ENCODE measurements at places on chromosomes 2 and 18. TPM values are rescaled to one million over a fixed set of nuclear protein-coding genes. Genes with fewer than 3 reads are reported as not detected.

- DNase-seq: no peak
- no peaks in the 10 kb centered on the region for H3K36me3 ChIP-seq
- no peak overlapping the region for H3K4me3 ChIP-seq
- H3K27ac ChIP-seq: no peak overlapping the region
- H3K4me1 ChIP-seq: no peaks in the 10 kb centered on the region
These were observed 43.5 kb downstream of the DOK6 start for GRCh38 chr18:69444221-69444620.

DNA sequence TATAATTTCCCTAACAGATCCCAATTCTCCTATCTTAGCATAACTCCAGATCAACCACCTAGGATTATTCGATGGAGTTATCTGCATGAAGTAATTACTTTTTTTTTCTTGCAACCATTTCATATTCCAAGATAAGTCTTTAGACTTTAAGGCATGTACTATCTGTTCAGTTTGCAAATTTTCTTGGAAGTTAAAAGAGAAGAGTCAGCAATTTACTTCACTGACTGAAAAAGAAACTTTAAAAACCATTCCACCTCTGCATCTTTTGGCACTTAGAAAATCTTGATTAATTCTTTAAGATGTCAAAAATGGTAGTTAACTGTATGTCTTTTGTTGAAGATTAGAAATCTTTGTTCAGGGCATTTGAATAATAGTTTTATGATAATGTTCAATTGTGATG is 830.5 kb upstream of the KLHL29 start:
- no peak overlapping the region for H3K4me3 ChIP-seq
- no peak for DNase-seq
- H3K36me3 ChIP-seq: no peaks in the 10 kb centered on the region
- no peaks in the 10 kb centered on the region for H3K27me3 ChIP-seq

DNA sequence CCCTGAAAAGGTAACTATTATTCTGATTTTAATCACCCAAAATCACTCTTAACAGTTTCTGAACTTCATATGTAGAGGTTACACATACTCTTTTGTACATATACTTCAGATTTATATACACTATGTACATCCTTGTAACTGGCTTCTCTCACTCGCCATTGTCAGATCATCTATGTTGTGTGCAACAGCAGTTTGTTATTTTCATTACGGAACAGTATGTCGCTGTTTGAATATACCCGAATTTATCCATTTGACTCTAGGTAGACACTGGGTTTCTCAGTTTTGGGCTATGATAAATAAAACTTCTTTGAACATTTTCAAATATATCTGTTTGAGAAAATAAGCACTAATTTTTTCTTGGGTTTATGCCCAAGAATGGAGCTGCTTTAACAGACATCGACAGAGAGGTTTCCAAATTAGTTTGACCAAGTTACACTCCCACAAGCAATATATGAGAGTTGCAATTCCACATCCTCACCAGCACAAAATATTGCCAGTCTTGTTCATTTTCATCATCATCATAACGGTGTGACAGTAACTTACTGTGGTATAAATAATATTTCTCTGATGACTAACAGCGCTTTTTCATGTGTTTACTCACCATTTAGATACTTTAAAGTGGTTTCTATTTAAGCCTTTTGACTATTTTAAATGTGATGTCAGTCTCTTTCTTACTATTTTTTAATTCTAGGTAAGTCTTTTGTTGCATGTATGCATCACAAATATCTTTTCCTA is 80.9 kb downstream of the SMC6 start:
- no peak overlapping the region for H3K4me3 ChIP-seq
- H3K27me3 ChIP-seq: no peaks in the 10 kb centered on the region
- no peak for DNase-seq
- peaks cover 24% of the 10 kb centered on the region for H3K36me3 ChIP-seq
- H3K27ac ChIP-seq: no peak overlapping the region

GRCh38 chr18:75497576-75498235 is 70.2 kb upstream of the SMIM21 start:
- no peak for DNase-seq

GRCh38 chr2:234074751-234075517 is 24.4 kb downstream of the SPP2 start:
- no peak overlapping the region for H3K27ac ChIP-seq
- peaks cover 16% of the 10 kb centered on the region for H3K4me1 ChIP-seq
- no peaks in the 10 kb centered on the region for H3K36me3 ChIP-seq
- H3K4me3 ChIP-seq: no peak overlapping the region
- DNase-seq: no peak

- no peak overlapping the region for H3K27ac ChIP-seq
- no peak for DNase-seq
- no peak overlapping the region for H3K4me3 ChIP-seq
- H3K4me1 ChIP-seq: no peaks in the 10 kb centered on the region
- no peaks in the 10 kb centered on the region for H3K36me3 ChIP-seq
These were observed 179.7 kb downstream of the GPD2 start for GRCh38 chr2:156615836-156616322.

ANKRD29 gene
- total RNA-seq: not detected

GALR1 gene
- total RNA-seq: not detected

DSG2 gene
- total RNA-seq: 0.49 TPM

DES gene
- not detected for total RNA-seq

KCNS3 gene
- total RNA-seq: 0.22 TPM

LONRF2 gene
- total RNA-seq: not detected

PAX8 gene
- total RNA-seq: 2.8 TPM

REG1B gene
- not detected for total RNA-seq

KANSL1L gene
- total RNA-seq: 4.8 TPM

Measured in activated naive CD4-positive, alpha-beta T cell treated with anti-CD3 and anti-CD28 coated beads for 36 hours (primary cell).